HS-27A (cell line): ENCODE measurements at places on chromosomes 16 and 17.

DNA sequence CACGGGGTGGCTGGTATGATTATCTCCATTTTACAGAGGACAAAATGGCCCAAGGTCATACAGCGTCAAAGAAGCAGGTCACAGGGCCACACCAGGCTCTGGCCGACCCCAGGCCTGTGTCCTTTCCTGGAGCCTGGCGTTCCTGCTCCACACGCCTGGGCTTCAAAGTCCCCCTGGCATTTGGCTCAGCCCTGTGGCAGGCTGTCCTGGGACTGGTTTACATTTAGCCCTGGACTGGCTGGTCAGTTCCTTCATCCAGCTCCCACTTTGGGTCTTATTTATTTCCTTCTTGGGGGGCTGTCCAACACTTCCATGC is 15.3 kb downstream of the TBX2 start:
- no peak for DNase-seq

DNA sequence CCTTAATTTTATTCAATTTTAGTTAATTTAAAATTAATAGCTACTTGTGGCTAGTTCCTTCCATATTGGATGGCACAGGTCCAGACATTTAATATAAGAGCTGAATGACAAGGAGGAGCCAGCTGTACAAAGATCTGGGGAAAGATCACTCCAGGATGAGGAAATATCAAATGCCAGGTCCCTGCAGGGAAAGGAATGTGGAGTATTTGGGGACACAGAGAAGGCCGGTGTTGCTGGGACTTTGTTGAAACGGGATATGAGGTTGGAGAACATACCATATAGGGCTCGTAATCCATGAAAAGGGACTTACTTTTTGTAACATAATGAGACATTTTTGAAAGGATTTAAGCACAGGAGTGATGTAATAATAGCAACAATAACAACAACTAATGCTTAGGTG is 426.8 kb downstream of the HS3ST4 start:
- DNase-seq, result no peak

GRCh38 chr16:77574867-77575624 is 140.2 kb upstream of the ADAMTS18 start:
- DNase-seq, result no peak

DNA sequence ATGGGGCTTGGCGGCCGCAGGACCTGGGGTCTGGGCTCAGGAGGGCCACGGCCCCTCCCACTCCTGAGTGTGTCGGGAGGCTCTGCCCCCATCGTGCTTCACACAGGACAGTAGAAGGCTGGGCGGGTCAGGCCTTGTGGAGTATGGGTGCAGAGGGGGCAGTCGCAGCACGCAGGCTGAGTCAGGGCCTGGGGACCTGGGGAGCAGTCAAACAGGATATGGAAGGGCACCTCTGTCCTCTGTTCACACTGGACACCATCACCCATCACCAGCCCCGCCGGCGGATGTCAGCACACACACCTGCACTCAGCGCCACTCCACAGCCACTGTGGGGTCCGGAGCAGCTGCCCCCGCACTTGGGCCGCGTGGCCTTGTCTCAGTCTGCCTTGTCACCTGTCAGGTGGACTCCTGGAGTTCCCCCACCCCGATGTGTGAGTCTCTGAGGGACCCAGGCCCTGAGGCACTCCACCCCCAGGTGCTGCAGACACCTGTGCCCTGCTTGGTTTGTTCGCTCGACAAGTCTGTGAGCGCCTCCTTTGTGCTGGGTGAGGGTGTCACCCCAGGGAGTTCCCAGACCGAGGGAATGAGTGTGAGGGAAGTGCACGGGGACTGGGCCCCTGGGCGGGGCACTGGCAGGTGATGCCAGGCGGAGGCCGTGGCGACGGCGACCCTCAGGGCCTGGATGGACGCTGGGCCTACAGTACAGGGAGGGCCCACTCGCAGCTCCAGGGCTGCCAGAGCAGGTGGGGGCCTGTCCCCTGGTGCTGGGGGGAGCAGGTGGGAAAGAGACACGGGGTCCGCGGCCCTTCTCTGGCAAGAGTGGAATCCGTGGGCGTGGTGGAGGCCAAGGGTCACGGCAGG is 31.7 kb downstream of the ZFPM1 start:
- DNase-seq, result no peak

- DNase-seq, result no peak
These were observed 5.3 kb upstream of the CHST5 start for GRCh38 chr16:75541236-75541635.

DNA sequence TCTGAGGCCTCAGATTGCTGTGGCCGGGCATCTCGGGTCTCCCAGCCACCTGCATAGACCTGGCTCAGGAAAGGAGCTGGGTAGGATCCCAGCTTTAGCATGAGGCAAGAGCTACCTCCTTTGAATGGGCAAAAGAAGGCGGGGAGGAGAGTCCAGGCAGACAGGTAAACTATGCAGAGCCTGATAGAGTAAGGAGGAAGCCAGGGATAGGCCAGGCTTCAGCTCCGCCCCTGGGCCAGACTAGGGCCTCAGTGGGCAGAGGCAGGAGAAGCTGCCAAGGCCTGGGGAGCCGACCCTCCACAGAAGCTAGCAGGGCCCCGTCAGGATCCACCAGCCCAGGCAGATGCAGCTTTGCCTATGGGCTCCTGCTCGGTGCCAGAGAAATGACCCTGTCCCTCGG is 22.6 kb upstream of the UBE2G1 start:
- DNase-seq, result no peak

DNA sequence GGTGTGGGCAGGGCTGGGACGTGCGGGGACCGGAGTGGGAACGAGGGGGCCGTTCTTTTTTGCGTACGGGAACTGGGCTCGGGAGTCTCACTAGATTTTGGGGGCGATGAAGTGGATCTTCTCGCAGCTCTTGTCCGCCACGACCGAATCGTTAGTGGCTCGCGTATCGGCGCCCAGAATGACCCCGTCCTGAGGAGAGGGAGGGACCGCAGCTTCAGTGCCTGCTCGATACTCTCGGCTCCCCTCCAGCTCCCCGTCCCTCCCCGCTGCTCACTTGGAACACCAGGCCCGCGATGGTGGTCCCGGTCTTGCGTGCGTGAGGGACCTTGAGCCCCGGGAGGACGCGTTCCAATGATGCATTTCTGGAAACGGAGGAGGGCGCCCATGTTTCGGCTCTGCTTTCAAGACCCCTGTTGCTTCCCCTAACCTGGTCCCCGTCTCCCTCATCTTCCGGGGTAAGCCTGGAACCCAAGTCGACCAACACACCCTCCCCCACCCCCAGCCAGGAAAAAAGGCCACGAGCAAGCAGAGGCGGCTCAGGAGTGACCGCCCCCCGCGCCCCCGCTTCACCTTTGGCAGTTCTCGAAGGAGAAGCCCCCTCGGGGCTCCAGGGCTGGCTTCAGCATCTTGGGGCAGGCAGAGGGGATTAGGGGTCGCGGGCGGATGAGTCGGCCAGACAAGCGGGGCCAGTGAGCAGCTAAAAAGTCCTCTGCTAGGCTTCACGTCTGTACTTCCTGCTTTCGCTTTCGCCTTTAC is at the start of gene PSMB10:
Gene PSMB10 (minus strand): TSS at position 727 of the 756 bp plus-strand sequence. CDS start 101 bp downstream, at position 626.
- no peak for DNase-seq

DNA sequence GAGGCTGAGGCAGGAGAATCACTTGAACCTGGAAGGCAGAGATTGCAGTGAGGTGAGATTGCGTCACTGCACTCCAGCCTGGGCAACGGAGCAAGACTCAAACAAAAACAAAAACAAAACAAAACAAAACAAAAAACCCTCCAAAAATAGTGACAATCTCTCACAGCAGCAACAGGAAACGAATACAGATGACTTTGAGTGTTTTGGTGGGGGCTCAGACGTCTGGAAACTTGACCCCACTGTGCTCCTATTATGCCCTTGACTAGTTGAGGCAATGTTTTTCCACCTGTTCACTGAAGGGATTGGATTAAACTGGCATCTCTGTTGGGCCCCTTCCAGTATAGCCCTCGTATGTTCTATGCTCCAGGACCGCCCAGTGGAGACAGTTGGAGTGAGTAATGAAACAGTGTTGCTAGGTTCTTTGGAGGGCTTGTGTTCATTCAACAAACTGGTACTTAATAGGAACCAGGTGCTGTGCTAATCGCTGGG is 167.0 kb downstream of the UTP18 start:
- DNase-seq, result no peak

DNA sequence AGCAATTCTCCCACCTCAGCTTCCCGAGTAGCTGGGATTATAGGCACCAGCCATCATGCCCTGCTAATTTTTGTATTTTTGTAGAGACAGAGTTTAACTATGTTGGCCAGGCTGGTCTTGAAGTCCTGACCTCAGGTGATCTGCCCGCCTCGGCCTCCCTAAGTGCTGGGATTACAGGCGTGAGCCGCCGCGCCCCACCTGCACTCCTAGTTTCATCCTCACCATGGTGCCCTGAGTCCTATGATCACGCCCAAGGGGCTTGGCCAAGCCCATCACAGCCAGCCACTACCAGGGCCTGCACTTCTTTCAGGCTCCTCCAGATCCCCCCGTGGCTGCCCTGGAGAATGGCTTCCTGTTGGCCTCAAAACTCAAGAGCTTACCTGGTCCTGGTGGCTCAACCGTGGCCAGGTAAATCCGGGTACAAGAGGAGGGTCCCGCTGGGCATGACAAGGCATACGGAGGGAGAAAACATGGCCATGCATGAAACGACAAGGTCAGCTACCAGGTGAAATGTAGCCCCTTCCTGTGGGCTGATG is 20.4 kb upstream of the TFAP4 start:
- no peak for DNase-seq

- no peak for DNase-seq
These were observed 1.8 kb upstream of the HELZ start for GRCh38 chr17:67246653-67247415.

GRCh38 chr17:48016112-48016511 is 21.5 kb downstream of the COPZ2 start:
- DNase-seq, result no peak

DNA sequence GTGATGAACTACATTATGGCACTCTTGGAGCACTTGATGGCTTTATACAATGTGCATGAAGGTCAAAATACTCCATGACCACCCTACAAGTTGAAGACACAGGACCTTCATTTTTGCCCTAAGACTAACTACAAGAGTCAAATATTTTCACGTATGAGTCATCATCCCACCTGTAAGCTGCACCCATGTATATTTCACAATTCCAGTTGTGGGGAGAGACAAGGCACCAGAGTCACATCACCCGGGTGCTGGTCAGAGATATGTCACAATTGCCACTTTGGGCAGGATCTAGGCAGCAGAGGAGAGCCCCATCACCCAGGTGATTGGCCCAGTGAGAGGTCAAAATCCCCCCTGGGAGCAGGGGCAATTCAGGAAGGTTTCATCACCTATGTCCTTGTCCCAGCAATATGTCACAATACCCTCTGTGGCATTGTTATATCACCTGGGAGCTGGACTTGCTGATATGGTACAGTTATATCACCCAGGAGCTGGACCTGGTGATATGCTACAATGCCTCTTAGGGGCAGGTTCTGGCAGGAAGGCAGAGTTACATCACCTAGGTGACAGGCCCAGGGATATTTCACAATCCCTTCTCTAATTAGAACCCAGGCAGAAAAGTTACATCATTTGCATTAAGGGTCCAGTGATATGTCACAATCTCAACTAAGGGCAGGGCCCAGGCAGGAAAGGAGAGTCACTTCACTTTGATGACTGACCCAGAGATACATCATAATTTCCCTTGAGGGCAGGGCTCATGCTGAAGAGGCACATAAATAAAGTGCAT is 1839.2 kb downstream of the TP53TG3F start:
- DNase-seq, result no peak

DNA sequence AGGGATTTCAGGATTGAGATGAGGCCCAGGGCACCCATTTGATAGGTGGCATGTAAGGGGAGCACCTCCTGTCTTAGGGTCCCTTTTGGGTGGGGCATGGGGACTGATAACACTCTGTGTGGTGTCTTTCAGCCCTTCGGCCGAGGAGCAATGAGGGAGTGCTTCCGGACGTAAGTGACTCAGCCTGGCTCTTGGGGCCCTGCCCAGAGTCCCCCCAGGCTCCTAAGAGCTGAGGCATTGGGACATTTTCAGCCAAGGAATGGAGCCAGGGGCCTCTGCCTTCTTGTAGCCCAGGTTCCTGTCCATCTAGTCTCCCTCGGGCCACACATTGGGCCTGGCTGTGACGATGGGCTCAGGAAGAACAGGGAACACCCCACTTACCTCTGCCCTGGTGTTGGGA is 44.4 kb downstream of the EEF2K start:
- no peak for DNase-seq

GRCh38 chr16:11783319-11784037 is 13.6 kb downstream of the ZC3H7A start:
- DNase-seq, result peak; percentile 41

GRCh38 chr17:5821803-5822202 is 237.5 kb upstream of the NLRP1 start:
- no peak for DNase-seq

- DNase-seq, result no peak
These were observed 190.3 kb downstream of the CPPED1 start for GRCh38 chr16:12613131-12613991.

GRCh38 chr17:66930933-66931332 is 33.6 kb upstream of the CACNG4 start:
- DNase-seq, result no peak

DNA sequence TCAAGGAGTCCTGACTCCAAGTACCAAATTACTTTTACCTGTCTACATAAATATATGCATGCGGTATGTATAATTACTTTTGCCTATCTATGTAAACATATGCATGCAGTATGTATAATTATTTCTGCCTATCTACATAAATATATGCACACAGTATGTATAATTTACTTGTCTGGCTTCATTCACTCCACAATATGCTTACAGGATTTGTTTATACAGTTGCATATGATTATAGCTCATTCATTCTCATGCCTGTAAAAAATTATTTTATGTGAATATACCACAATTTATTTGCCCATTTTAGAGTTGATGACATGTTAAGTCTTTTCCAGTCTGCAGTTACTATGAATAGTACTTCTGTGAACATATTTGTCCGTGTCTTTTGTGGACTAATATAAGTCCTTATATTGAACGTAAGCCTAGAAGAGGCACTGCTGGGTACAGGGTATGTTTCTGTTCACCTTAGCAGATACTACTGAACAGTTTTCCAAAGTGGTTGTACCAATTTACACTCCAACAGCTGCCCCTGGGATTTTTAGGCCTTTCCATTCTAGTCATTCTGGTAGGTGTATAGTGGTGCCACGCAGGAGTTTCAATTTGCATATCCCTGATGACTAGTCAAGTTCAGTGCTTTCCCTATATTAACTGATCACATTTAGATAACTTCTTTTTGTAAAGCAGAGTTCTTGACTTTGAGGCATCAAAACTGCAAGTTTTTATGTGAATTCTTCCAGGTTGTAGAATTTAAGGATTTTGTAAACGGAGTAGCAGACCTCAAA is 47.0 kb downstream of the MARVELD3 start:
- no peak for DNase-seq

- DNase-seq, result no peak
These were observed 24.0 kb upstream of the SLFN5 start for GRCh38 chr17:35218915-35219314.

DNA sequence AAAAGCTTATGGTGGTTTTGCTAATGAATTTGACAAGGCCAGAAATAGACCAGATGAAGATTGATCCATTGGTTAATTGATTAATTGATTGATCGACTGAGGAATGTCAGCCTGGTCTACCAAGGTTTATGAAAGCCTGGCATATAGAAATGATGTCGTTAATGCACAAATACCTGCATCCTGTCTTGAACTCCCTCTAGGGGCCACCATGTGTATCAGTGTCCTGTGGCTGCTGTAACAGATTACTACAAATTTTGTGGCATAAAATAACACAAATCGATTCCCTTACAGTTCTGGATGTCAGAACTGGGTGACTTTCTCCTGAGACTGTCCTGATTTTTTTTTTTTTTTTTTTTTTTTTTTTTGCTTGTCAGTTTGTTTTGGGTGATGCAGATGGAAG is 553.2 kb downstream of the MAF start:
- no peak for DNase-seq

GRCh38 chr17:63634163-63634562 is 11.9 kb downstream of the MAP3K3 start:
- DNase-seq, result no peak

GRCh38 chr16:3854750-3855541 is 25.6 kb downstream of the CREBBP start:
- no peak for DNase-seq
